Uterus (tissue), 4 donors: ENCODE measurements at places on chromosomes 6 and 20. TPM values are rescaled to one million over a fixed set of nuclear protein-coding genes. Genes with fewer than 3 reads are reported as not detected.

Gene CST4
- not detected for total RNA-seq

Gene PCSK2
- 0.37 TPM for total RNA-seq

Gene ELOVL2
- total RNA-seq = 3.5 TPM

Gene JAG1
- 91.7 TPM for total RNA-seq

Gene OSTM1
- total RNA-seq = 53.8 TPM

Gene CST5
- not detected for total RNA-seq

Gene ELOVL4
- total RNA-seq = 4.1 TPM

Gene MUCL3
- total RNA-seq = not detected

DNA sequence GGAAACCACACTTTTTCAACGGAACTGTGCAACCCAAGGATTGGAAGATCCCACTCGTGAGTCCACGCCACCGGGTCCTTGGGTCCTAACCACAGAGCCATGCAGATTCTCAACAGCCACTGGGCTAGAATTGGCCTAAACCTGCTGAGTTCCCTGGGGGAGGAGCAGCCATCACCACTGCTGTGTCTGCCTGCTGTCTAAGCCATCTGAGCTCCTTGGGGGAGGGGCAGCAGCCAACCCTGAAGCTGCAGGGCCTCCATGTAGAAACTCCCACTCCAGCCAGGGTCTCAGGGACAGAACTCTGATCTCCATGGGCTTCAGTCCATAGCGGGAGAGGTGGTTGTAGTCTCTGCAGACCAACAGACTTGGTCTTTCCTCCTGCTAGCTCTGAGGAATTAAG is 154.6 kb upstream of the VGLL2 start:
- no peak for DNase-seq

- DNase-seq = no peak
Measured at GRCh38 chr20:40109136-40109535, 579.9 kb downstream of the MAFB start.

GRCh38 chr6:170182093-170182780 is 108.6 kb downstream of the DLL1 start:
- DNase-seq = no peak

GRCh38 chr6:155197932-155198331 is 65.9 kb upstream of the CLDN20 start:
- DNase-seq = no peak

DNA sequence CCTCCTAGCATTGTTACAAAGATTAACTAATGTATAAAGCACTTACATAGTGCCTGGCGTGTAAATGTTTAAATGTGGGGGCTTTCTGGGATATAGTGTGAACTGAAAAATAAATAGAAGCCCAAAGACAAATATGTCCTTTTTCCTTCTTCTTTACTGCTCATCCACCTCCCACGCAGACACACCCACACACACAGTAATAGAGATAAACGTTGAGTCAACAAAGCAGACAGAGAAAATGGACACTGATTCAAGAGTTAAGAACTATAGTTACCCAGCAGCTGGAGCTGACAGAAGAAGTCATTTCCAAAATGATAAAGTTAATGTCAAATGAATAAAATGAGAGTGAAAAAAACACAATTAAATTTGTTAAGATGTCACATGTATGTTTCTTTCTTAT is 68.3 kb downstream of the FHL5 start:
- no peak for DNase-seq

DNA sequence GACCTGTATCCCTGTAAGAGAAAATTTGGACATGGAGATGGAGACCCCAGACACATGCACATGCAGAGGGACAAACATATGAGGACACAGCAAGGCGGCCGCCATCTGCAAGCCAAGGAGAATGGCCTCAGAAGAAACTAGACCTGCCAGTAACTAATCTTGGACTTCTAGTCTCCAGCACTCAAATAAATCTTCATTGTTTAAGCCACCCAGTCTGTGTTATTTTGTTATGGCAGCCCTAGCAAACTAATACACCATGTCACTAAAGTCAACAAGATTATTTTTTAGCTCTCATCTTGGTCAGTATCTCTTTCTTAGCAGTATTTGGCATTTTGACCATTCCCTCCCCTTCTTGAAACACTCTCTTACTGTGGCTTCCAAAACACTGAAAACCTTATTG is 26.7 kb downstream of the LATS1 start:
- DNase-seq = no peak

GRCh38 chr20:9503526-9504245 is 10.7 kb upstream of the LAMP5 start:
- no peak for DNase-seq

DNA sequence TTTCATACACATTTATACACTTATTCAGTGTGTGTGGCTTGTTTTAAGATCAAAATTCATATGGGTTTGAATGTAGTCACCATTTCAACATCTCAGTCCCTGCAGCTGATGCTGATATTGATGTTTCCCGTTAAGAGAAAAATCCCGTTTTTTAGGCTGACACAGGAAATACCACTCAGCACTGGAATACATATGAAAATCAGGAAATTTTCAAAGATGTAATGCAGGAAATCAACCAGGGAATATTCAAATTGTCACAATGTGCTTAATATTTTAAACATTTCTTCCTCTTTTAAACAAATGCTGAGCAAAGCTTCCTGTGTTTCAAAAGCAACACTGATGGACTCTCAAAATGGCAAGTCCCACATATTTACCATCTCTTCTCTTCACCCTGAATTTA is 94.5 kb upstream of the MARCKS start:
- DNase-seq = no peak

DNA sequence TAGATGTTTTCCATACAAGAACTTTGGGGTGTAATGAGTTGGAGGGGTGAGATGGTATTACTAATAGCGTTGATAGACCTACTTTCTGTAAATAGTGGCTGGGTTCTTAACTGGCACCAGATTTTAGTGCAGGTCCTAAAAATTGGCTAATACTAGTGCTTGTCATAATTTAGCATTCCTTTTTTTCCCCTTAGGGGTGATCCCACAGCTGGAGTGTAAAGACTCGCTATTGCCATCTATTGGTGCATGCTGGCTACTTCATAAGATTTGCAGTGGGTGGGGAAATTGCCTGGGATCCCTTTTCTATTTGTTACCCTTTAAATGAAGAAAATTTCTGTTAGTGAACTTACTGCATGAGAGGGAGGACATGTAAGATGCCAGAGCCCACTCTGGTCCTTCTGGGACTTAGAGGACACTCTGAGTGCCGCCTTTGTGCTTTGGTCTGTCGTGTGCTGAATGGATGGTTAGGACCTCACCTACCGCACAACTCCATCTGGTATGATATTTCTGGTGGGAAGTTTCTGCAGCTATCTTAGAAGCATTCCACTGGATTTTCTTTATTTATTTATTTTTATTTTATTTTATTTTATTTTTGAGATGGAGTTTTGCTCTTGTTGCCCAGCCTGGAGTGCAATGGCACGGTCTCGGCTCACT is 195.5 kb downstream of the JARID2 start:
- DNase-seq = peak; percentile 32

GRCh38 chr6:169965657-169966311 is 214.4 kb downstream of the ERMARD start:
- no peak for DNase-seq

DNA sequence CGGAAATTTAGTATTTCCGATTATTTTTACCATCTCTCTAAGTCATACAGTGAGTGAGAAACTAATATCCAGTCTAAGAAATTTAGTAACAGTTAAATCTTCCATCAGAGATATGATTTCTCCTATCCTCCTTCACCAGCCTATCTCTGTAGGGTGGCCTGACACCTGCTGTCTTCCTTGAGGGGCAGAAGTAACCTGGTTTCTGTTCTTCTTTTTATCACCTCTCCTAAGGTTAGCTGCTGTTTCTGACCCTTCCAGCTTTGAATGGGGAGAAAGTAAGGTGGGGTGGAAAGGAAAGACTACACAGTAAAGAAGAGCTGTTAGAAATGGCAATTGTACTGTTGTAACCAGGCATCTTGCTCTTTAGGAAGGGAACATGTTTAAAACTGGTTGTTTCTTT is 447.7 kb downstream of the PHF3 start:
- no peak for DNase-seq

DNA sequence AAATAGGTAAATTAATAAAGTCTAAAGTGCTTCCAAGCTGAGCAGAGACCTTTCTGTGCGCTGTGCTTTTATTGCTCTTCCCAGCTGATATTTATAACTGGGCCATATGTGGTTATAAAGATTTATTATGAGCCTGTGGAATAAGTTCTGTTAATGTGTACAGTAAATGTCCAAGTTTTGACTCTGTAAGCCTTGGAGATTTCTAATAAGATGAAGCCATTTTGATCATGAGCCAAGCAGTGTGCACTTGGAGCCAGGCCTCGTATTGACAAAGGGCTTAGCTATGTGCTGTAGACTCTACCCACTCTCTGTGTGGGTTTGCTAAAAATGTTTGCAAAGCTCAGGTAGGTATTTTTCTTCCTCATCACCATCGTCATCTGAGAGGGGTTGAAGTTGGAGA is 361.1 kb downstream of the FOXA2 start:
- no peak for DNase-seq

GRCh38 chr6:159919011-159919511 is 28.3 kb downstream of the MAS1 start:
- DNase-seq = no peak

DNA sequence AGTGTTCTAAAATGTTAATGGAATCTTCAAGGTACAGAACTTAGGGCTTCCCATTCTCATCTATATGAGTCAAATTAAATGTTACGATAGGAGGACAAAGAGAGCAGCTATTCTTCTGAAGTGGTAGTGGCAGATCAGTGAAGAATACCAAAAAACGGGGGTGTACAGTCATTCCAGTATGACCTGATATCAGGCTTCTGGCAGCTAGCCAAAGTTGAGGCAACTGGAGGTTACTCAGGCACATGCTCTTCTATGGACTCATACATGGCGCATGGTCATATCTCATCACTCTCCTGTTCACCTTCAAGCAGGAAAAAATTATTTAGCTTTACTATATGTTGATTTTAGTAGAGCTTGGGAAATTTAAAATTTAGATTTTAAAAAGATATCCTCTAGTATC is 1608.8 kb downstream of the GRIK2 start:
- DNase-seq = no peak

- DNase-seq = no peak
Measured at GRCh38 chr6:79421707-79422484, 115.3 kb downstream of the LCA5 start.

DNA sequence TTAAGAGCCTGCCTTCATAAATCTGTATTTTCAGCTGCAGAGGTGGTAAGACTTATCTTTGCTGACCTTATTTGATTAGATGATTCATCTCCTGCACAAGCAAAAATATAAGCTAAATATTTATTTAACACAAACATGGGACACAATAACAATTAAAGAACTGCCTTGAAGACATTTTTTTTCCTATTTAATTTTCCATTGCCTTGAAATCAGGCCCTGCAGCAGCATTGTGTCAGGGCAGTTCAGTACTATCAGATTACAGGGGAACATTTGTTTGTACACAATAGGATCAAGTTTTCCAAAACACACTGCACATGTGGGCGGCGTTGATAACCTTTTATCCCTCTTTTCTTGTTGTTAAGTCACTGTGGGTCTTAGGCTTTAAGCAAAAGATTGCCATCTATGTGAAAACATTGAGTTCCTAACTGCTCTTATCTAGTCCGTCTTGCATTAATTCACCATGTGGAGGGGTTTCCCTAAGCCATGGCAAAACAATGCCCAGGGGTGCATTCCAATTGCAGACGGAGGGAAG is 7.4 kb downstream of the ADGRF5 start:
- no peak for DNase-seq

GRCh38 chr20:32973077-32973717 is 31.0 kb downstream of the SUN5 start:
- DNase-seq = no peak
